ENCODE measurements at places on chromosomes 2 and 18. TPM values are rescaled to one million over a fixed set of nuclear protein-coding genes. Genes with fewer than 3 reads are reported as not detected.

Gene RFX8
- total RNA-seq = 2.6 TPM

Gene MYL12A
- 826 TPM for total RNA-seq

Gene FSHR
- not detected for total RNA-seq

Gene ERCC3
- 37.7 TPM for total RNA-seq

Gene CRYGD
- not detected for total RNA-seq

Gene REG3G
- total RNA-seq = not detected

Gene MEP1B
- under 0.01 TPM for total RNA-seq

Gene ATP6V1C2
- under 0.01 TPM for total RNA-seq

Gene PSTPIP2
- 8.2 TPM for total RNA-seq

Measured in fibroblast of lung (primary cell).